ENCODE measurements at places on chromosomes 3 and 15.

DNA sequence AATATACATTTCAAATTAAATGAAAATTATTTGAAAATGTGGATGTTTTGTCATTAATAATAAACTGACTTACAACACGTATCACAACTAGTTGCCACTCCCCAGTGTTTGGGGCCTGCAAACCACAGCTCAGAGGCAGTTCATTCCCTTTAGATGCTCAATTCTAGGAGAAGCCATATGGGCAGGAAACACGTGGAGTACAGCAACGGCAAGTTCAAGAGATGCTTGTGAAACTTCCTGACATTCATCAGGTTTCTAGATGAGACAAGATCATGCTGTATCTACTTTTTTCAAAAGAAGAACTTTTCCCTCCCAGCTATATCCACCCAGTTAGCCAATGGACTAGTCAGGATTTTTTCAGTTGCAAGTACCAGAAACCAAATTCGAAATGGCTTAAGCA, 17.6 kb upstream of the PLA2G4D start:
- DNase-seq: no peak

- no peak for DNase-seq
Observed at GRCh38 chr3:186588632-186589031, 18.1 kb downstream of the DNAJB11 start.

- DNase-seq: no peak
Observed at GRCh38 chr3:55935241-55935640, 448.1 kb upstream of the WNT5A start.

- no peak for DNase-seq
Observed at GRCh38 chr15:61106044-61106834, 122.9 kb downstream of the RORA start.

GRCh38 chr3:171055336-171056178, 29.0 kb upstream of the SLC2A2 start:
- DNase-seq: no peak

DNA sequence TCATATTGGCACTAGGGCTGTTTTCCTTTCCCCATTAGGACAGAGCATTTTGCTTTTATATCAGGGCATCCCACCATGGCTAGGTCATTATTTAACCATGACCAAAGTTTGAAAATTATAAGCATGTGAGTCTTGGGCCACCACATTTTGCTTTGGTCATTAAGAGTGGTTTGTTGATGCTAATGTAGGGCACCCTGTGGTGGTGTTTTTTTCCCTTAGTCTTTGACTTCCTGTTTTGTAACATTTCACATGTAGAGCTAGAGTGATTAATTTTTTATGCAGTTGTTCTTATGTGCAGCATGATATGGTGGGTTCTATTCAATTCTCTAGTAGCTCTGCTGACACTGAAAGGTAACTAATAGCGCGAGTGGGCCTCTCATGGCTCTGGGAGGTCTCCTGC, 249.6 kb upstream of the ROBO1 start:
- DNase-seq: no peak

DNA sequence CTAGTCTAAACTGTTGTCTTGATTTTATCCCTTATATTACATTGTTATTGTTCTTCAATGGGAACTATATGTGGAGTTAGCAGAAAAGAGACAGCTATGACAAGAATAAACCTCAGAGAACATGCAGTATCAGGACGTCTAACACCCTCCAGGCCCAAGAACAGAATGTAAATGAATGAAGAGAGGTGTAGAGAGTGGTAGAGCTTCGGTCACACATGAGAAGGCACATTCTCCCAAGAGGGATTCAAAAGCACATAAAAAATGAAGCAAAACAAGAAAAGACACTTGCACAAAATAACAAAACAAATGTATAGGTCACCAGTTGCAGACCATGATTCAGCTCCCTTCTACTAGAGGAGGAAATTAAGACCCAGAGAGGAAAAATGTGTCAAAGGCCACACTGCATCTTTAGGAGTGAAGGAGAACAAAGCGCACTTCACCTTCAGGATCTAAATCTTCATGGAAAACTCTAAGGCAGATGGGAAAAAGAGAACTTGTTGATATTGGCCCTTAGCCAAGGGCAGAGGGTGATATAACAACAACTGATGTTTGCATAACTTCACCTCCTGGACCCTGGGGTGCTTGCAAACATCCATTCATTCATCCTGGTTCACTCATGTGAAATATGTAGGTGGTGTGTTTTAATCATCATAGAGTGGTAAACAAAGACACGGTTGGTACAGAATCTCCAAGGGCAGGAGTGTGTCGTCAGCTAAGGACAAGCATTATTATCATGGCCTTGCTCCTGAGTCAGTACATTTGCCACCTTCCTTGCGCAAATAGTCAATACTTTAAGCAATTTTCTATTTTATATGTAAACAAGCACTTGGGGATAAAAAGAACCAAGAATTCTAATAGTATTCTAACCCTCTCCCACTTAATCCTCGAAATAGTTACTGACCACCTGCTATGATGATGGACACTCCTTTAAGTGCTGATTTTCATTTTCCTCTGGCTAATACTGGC, 8.8 kb downstream of the NEK10 start:
- DNase-seq: no peak

DNA sequence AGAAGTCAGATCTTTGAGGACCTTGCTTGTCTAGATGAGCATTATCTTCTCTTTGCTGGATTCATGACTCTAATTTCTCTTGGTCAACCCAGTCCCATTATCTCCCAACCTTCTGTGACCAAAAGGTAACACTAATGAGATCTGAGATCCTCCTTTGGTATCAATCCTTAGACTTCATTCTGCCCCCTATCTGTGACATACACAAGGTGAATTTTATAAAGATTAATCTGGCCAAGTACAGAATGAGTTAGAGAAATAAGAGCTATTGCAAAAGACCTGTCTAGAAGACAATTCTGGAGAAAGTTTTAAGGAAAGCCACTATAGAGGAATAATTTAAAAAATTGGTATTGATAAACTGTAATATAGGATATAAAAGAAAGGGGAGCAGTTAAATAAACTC, 113.8 kb upstream of the KCNMB2 start:
- DNase-seq: no peak

GRCh38 chr3:37519661-37520060, 342.0 kb upstream of the CTDSPL start:
- DNase-seq: no peak

GRCh38 chr3:9595877-9596276, 42.3 kb upstream of the LHFPL4 start:
- DNase-seq: no peak

- no peak for DNase-seq
Observed at GRCh38 chr15:61755467-61755866, 304.8 kb downstream of the VPS13C start.

- DNase-seq: no peak
Observed at GRCh38 chr3:172517859-172518466, 5.3 kb downstream of the TNFSF10 start.

- DNase-seq: no peak
Observed at GRCh38 chr3:87229113-87229512, 2.0 kb downstream of the CHMP2B start.

DNA sequence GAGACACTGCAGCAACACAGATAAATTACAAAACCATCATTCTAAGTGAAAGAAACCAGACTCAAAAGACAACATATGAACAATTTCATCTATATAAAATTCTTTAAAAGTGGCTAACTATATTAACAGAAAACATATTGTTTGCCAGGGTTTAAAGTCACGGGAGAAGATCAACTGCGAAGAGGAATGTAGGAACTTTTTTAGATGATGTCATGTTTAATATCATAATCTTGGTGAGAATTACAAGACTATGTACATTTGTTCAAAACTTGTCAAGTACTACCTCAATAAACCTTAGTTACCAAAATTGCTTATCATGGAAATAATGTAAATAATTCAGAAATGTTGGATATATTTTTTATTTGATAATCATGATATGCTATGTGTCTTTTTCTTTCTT, 395.1 kb upstream of the PLSCR5 start:
- no peak for DNase-seq

DNA sequence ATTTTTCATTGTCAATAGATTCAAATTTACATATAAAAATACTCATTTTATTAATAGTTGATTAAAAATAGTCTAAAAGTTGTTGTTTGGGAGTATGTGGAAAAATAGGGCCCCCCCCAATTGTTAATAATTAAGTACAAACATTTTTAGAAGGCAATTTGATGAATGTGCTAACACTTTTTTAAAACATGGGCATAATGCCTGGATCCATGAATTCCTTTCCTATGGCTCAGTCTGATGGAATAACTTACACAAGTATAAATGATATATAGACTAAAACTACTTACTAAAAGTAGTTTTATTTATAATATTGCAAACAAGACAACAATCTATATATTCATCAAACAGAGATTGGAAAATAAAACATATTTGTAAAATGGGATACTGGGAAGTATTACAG, 247.2 kb upstream of the LRRN1 start:
- DNase-seq: no peak

DNA sequence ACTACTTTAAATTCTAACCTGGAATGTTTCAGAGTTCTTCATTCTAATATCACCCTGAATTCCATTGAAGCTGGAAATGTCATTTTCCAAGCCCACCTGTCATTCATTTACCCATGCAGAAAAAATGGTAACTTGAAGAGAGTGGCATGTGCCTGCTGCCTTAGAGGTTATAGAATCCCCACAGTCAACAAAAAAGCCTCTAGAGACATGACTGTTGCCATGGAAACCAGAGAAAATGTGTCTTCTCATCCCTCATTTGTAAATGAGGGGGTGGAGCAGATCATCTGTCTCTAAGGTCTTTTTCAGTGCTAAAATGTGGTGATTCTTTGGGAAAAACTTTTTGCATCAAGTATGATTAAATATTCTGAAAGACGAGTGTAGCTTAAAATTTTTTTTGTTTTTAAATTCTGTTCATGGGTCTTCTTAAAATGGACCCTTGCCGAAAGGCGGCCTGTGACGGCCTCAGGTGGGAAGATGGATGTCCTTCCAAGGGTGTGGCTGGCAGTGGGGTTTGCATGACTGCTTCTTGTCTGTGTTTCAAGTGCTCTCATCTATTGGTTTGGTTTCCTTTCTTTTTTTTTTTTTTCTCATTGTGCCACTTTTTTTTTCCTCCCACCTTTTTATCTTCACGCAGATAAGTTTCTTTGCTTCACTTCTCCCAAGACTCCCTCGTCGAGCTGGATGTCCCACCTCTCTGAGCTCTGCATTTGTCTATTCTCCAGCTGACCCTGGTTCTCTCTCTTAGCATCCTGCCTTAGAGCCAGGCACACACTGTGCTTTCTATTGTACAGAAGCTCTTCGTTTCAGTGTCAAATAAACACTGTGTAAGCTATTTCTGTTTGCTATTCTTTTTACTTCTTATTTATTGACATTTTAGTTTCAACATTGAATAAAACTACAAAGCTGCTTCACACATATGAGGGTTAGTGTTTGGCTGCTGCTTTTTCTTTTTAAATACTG, 23.0 kb downstream of the TPM1 start:
- DNase-seq: peak; percentile 59

DNA sequence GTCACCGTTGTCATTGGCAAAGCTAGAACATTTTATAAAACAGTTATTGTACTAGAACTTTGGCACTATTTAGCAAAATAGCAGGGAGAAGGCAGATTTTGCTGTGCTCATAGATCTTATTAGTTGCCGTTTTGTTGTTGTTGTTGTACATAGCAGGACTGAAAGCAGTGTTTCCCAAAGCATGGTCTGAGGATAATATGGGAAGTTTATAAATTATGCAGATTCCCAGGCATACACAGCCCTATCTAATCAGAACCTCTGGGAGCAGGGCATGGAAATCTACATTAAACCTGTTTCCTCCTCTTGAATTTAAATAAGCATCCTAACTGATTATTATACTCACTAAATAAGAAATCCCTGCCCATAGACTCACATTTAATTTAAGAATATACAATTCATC, 87.9 kb downstream of the RAP2B start:
- DNase-seq: no peak

DNA sequence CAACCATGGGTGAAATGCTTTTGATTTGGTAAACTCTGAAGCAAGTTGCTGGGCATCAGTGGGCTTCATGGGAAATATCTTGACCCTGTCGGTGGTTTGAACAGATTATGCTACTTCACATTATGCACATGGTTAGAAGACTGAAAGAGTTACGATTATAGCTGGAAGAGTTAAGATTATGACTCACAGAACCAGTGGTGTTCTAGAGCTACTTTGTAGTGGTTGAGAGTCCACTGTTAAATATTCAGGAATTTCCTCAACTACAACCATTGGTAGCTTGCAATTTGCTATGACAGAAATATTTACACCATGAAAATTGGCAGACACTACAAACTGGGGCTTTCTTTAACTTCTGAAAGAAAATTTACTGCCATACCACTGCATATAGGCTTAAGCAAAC, 99.3 kb downstream of the GADL1 start:
- DNase-seq: no peak

- no peak for DNase-seq
Observed at GRCh38 chr3:58880182-58880581, 169.6 kb downstream of the CFAP20DC start.

DNA sequence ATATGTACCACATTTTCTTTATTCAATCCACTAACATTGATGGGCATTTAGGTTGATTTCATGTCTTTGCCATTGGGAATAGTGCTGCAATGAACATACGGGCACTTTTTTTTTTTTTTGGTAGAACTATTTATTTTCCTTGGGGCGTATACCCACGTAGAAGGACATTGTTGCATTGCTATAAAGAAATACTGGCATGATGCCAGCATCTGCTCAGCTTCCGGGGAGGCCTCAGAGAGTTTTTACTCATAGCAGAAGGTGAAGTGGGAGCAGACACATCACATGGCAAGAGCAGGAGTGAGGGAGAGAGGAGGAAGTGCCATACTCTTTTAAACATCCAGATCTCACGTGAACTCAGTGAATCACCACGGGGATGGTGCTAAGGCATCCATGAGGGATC, 197.0 kb downstream of the SQOR start:
- no peak for DNase-seq

DNA sequence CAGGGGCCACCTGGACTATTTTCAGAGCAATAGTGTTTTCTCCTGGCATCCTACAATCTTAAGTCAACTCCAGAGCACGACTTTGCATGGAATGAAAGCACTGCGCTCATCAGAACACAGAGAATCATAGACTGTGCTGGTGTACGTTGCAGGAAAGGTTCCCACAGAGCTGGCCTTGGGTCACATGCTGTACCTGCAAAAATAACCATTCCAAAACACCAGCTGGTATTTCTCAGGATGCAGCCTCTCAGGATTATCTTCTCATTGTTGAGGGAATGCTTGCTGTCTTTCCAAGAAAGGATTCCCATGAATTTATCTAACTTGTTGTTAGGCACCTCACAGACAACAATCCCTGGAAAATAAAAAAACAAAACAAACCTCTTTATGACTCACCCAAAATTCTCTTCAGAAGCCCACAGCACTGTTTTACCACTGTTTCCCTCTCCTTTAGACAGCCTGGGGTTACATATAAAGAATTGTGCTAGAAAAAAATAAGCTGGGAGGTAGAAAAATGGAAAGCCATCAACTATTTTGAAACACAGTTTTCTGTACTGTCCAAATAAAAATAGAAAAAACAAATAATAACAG, 131.7 kb downstream of the ATP8B4 start:
- peak; percentile 76 for DNase-seq

DNA sequence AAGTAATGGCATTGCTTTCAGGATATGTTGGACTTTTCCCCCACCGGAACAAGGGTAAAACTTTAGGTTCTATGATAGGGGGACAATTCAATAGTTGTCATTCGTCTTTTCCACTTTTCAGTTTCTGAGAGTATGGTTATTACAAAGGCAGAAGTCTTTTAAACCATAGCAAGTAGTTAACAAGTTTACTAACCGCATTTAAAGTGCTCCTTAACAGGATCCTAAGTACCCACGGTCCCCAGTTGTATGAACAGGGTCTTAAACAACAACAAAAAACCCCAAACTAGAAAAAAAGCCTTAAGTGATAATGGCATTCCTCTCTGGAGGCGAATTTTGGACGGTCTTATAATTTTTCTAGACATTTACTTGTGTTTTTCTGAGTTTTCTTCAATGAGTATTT, 831 bp downstream of the IFT57 start:
- no peak for DNase-seq

GRCh38 chr3:41405466-41405865, 206.2 kb downstream of the CTNNB1 start:
- DNase-seq: no peak

All from islet precursor cell (in vitro differentiated cells).